MG63 (cell line): ENCODE measurements at places on chromosomes 4 and X.

DNA sequence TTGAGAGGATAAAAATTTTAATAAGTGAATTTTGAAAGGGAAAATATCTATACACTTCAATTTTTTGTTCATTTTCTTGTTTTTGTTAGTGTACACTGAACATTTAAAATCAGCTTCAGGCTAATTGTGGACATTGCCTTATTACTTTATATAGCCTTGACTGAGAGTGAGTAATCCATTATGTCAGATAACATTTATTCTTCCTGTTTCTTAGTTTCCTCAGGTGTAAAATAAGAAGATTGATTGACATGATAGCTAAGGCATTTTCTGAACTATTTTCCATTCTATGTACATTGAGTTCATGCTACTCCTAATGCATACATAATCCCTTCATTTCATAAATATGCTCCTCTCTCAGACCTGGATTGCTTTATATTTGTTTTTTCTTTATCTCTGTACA is 607.3 kb upstream of the AADAT start:
- no peak for DNase-seq

DNA sequence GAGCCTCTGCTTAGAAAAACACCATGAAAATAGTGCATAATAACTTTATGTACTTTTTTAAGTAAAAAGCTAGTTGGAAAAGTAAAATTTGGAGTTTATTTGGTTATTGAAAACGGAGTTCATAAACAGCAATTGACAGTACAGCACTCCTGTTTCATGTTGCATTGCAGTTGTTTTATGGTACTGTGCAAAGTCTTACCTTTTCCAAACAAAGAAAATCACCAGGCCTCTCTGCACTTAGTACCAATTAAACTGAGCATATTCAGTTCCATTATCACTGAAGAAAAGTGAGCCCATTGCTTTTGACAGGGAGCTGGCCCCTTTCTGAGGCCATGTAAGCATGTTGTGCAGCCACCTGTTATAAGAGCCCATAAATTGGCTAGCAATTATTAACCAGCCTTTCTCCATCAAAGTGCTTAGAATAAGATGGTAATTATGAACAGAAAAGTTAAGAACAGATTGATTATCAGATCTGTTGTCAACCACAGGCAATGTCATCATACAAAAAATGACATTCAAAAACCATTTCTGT is 376.6 kb upstream of the EMCN start:
- DNase-seq: no peak

DNA sequence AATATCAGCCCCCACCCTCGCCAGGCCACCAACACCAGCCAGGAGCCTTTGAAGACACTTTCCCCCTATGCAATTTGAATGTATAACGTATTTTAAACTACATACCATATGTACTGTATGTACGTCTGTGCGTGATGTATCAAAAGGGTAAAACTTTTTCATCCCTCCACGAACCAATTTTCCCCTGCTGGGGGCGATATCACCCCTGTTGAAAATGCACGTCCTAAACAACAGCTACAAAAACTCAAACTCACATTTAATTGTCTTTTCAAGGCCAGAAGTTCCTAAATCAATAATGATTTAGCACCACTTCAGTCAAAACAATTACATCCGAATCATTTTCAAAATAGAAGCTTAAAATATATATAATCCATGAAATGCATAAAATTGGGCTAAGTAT is 1.4 kb downstream of the VEGFD start:
- no peak for DNase-seq

- DNase-seq: no peak
Observed at GRCh38 chr4:104413487-104413886, 81.2 kb downstream of the CXXC4 start.

DNA sequence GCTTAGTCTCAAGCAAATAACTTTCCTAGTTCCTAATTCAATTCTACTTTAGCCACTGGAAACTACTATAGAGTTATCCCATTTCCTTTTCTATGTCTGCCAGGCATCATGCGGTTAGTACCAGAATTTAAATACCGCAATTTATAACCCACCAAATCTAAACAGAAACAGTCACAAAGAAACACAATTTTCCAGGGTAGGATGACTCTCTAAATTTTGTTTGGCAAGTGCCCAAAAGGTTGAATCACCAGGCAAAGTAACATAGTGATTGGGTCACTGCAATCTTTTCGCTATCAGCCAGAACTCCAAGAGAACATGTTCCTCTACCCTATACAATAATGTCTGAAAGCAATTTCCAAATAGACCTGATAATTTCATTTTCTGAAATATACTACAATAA is 240.2 kb upstream of the GRIA3 start:
- peak; percentile 0 for DNase-seq

DNA sequence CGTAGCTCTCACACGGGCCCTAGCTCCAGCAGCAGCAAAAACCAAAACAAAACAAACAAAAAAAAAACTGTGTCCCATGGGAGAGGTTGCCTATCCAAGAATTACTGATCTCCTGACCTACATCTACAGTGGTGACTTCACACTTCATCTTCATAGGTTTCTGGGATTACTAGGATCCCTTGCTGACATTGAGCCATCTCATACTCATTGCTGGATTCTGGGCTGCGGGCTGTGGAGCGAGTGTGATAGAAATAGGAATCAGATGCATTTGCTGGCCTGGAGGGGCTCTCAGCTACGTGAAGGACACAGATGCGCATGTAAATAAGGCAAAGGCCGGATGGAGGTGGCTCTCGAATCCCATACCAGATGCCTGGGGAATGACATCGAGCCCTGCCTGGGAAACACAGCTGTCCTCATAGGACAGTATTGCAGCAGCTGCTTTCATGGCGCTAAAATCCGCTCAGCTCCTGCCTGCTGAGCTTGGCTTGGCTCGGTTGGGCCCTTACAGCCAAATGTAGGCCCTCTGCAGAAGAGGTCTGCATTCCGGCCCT is 41.7 kb downstream of the CNGA2 start:
- DNase-seq: no peak

DNA sequence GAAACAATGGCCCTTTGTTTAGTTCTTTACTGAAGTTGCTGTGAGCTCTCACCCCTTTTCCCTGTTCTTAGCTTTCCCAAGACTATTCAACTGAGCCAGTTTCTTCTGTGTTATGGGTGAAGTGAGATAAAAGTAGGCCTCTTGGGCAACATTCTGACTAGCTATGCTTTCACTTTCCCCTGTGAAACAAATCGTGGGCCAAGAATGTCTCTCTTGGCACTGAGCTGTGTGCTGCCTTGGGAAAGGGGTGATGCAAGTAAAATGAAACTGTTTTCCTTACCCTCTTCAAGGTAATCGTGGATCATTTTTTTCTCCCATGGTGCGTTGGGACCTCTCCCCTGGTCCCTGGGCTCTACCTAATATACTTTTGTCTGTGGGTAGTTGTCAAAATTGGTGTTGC is 653.9 kb upstream of the MAGEB2 start:
- no peak for DNase-seq

GRCh38 chr4:161411901-161412300 is 751.9 kb downstream of the FSTL5 start:
- DNase-seq: no peak

- DNase-seq: no peak
Observed at GRCh38 chrX:15737190-15737958, 696 bp upstream of the CA5B start.

- no peak for DNase-seq
Observed at GRCh38 chr4:102694791-102695190, 66.0 kb downstream of the MANBA start.

DNA sequence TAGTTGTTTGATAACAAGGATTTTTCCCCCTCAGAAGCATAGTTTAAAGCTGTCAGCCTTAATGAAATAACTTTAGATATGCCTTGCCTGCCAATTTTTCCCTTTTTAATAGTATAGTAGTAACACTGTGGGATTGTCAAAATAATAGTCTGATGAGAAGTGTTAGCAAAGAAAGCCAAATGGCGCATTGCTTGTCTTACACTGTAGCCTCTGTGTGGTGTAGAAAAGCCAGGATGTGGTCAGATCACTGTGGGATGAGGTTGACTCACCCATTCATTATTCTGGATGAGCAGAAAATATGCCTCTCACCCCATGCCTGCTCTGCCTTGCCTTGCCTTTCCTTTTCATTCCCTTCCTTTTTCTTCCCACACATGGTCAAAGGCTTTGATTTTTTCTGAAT is 257.8 kb upstream of the NRK start:
- peak; percentile 68 for DNase-seq
